Aorta (tissue), 5 donors: ENCODE measurements at places on chromosomes 3 and 15.

GRCh38 chr15:73231661-73232419 lies 136.9 kb downstream of the HCN4 start:
- no peak for DNase-seq

GRCh38 chr15:92161039-92161670 lies 232.5 kb upstream of the ST8SIA2 start:
- DNase-seq, result no peak

GRCh38 chr15:39246523-39246922 lies 334.4 kb upstream of the THBS1 start:
- DNase-seq, result no peak

DNA sequence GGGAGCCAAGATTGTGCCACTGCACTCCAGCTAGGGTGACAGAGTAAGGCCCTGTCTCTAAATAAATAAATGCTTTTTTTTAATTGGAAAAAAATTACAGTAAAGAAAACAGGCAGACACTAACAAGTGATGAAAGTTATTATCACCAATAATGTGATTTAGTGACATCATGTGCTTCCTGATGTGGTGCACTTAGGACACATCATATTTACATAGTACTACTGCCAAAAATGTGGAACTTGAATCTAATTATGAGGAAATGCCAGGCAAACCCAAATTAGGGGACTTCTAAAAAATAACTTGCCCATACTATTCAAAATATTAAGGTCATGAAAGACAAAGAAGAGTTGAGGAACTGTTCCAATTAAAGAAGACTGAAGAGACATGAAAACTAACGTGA lies 30.8 kb downstream of the MAP4 start:
- DNase-seq, result no peak

DNA sequence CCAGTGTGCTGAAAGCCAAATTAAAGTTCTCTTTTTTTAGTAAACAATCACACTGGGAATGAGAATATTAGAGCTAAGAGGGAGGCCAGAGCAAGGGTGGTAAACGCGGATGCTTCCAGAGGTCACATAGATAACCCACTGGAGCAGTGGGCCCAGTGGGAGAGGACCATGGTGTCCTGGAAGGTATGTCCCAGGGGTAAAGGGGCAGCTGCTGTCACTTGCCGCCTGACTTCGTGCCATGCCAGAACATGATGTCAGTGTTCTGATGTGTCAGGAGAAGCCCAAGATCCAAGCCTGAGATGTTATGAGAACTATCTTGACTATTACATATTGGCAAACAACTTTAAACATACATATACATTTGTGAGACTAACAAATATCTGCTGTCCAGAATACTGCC lies 211.9 kb upstream of the IL12A start:
- DNase-seq, result no peak

DNA sequence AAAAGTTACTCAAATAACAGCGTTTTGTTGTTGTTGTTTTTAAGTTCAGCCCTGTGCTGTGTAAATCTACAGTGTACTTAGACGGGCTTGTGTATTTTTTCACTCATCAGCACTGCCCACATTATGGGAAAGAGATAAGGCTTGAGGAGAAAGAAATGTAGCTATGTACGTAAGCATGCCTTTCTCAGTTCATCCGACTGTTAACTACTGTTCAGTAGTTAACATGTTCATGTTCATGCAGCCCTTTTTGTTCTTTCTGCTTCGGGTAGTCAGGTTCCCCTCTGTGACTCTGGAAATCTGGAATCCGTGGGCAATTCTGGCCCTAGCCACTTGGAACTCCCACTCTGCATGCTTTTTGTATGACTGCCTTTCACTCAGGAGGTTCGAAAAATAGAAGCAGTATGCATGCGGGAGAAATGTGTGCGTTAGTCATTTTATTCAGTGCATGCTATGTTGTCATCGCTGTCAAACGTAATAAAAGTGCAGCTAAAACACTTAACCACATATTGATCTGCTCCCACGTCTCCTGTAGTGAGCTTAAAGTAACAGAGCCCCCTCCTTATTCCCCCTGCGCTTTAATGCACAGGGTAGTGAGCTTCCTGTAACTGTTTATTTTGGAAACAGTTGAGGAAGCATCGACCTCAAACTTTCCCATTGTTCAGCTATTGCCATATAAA lies 283.1 kb upstream of the NR2F2 start:
- DNase-seq, result no peak

GRCh38 chr3:73144828-73145227 lies 83.4 kb downstream of the EBLN2 start:
- no peak for DNase-seq

DNA sequence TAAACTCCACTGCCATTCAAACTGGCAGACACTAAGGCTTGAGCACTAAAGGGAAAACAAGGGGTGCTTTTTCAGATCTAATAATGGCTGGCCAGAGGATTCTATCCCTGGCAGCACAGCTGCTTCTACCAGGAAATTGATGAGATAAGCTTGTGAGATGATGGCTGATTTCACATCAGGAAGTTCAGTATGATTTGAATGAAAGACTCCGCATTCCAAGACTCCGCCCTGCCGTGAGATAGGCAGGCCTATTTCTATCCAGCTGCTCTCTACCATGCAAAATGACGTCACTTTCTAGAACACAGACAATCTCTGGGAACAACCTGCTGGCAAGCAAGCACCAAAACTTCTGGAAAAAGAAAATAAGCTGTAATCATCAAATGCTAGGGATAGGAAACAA lies 171.8 kb downstream of the WDR76 start:
- DNase-seq, result no peak
